ENCODE measurements at places on chromosomes 7 and 10.

GRCh38 chr7:157008206-157009169 lies 2.0 kb downstream of the MNX1 start:
- no peak for DNase-seq

GRCh38 chr10:52558090-52558489 lies 214.5 kb downstream of the MBL2 start:
- no peak for DNase-seq

DNA sequence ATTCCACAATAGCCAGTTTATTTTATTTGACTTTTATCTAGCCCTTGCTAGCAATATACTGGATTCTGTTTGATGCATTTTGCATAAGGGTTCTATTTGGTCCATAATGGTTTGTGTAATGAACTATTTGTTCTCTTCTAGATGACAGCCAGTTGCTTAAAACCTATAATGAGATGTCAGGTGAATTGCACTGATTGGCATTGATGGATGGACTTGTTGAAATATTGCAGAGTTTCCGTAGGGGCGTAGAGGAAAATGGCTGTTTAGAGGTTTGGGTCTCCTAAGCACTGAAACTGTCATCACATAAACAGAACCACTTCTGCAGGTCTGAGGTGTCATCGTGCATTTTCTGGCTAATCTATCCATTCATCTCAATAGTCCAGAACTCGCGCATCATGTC lies 124.9 kb upstream of the HDAC9 start:
- no peak for DNase-seq

- DNase-seq = no peak
These were observed 82.5 kb downstream of the CTTNBP2 start for GRCh38 chr7:117790731-117791130.

- DNase-seq = no peak
These were observed 71.1 kb downstream of the PRKG1 start for GRCh38 chr10:51145375-51145774.

Data from left ventricle myocardium inferior (tissue), 1 donor.